ENCODE measurements at places on chromosomes 7 and 10.
A peak's percentile ranks its signal among the peaks of the same experiment; 100 is the strongest.

DNA sequence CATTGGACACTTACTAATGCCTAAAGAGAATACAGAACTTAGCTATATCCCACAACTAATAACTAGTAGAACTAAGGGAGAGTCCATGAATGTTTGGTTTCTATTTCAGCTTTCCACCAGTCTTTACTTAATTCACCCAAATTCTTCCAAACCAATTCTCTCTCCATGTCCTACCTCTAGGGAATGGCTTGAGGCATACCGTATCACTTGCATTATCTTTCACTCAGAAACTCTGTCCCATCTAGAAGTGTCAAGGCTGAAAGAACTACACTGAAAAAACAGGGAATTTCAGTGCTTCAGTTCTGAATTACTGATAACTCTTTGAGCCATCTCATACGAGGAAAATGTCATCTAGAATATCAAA is 758 bp downstream of the TMEM168 start:
- no peaks in the 10 kb centered on the region for H3K27me3 ChIP-seq
- H3K4me3 ChIP-seq = peak overlapping the region; percentile 48
- no peak for DNase-seq
- no peaks in the 10 kb centered on the region for H3K36me3 ChIP-seq

DNA sequence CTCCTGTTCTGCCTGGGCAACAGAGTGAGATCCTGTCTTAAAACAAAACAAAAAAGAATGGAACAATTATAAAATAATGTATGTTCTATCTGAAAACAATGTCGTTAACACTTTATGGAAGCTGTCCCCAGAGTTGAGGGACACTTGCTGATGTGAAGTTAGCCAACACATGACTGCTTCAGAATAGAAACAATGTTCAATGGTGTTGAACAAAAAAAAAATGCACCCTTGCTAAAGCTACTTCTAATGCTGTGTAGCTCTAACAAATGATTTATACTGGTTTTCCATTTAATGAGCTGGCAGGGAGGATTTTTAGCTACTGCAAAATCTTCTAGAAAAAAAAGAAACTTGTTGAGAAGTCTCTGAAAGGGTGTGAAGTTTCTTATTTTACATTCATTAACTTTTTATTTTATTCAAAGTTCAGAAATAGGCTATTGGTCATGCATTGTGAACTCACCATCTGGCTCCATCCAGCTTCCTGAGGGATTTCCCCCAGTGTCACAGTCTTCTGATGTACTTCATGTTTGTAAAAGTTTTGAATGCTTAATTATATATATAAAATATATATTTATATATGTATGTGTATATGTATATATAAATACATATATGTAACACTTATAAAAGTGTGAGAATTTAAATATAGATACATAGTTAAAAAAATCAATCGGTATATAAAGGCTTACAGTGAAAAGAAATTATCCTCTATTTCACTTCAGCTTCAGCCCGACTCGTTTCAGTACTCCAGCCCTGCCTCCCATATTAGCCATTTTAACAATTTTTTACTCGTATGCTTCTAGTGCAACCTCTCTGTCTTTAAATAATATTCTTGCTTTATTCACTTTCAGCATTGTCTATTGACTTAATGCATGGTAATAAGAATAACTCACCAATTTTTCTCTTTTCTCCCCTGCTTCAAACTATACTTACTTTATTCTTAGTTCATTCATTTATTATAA is 35.0 kb downstream of the HDAC9 start:
- H3K4me1 ChIP-seq = no peaks in the 10 kb centered on the region
- H3K27ac ChIP-seq = no peak overlapping the region
- H3K36me3 ChIP-seq = no peaks in the 10 kb centered on the region

DNA sequence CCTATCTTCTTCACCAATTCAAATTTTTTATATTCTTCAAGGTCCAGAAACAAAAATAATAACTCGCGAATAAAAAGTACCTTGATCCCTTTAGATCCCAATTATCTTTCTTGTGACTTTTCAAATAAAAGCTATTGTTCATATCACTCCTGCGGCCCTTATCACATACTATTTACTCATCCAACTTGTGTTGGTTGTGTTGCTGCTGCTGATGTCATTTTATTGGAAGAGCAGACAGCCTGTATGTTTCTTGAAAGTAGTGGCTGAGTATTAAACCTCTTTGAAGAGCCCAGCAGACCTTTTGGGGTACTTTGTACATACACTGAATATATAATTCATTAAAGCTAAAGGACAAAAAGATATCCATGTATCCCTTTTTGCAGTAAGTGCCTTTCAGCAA is 231.7 kb downstream of the CTNNA3 start:
- no peak for DNase-seq
- no peaks in the 10 kb centered on the region for H3K36me3 ChIP-seq
- no peaks in the 10 kb centered on the region for H3K4me1 ChIP-seq
- H3K27me3 ChIP-seq = no peaks in the 10 kb centered on the region
- H3K4me3 ChIP-seq = no peak overlapping the region

DNA sequence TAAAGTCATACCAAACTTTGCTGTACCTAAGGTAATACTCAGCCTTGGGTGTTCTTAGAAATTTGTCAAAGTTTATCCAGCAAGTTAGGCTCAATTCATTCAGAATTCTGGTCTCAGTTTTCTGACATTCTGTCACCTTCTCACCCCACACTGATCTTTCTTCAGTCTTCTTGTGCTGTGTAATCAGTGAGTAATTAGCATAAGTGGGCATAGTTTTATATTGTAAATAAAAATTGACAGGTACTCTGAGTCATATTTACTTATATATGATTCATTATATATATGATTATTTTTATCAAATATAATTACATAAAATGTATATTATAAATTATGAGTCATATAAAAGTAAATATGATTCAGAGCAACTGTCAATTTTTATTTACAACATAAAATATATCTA is 170.9 kb upstream of the MAGI2 start:
- no peaks in the 10 kb centered on the region for H3K4me1 ChIP-seq
- H3K36me3 ChIP-seq = no peaks in the 10 kb centered on the region
- H3K4me3 ChIP-seq = no peak overlapping the region

DNA sequence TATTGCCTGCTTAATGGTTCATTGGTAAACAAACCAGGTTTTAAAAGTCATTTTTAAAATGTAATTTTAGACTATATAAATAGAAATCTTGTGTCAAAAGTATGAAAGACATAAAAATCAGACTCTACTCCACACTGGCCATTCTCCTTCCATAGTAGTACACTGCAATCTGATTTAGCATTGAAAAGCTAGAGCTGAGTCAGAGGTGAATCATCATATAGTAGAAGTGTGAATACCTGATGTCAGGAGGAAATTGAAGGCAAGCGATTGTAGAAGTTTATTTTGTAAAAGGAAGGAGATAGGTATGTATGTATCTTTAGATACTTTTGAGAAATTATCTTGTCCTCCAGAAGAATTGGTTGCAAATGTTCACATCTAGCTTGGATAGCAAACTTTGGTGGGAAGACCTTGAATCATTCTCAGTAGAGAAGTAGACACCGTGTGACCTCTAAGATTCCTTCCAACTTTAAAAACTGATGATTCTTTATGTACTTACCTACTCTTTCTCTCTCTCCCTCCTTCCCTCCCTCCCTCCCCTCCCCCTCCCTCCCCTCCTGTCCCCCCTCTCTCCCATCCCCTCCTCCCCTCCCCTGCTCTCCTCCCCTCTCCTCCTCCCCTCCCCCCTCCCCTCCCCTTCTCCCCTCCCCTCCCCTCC is 88.1 kb downstream of the BTAF1 start:
- peaks cover 32% of the 10 kb centered on the region for H3K36me3 ChIP-seq
- H3K4me1 ChIP-seq = no peaks in the 10 kb centered on the region
- no peak overlapping the region for H3K27ac ChIP-seq
- no peak overlapping the region for H3K4me3 ChIP-seq

GRCh38 chr7:23277359-23277989 is 21.7 kb upstream of the MALSU1 start:
- no peaks in the 10 kb centered on the region for H3K4me1 ChIP-seq
- no peak overlapping the region for H3K4me3 ChIP-seq
- H3K27me3 ChIP-seq = no peaks in the 10 kb centered on the region
- no peaks in the 10 kb centered on the region for H3K36me3 ChIP-seq
- no peak for DNase-seq
- no peak overlapping the region for H3K27ac ChIP-seq

All from pancreas (tissue), 10 donors.